NCI-H1436 treated with DMSO at 0.1 percent for 48 hours (cell line): ENCODE measurements at places on chromosomes 6 and 20.

- DNase-seq, result no peak
Observed at GRCh38 chr6:17892097-17892686, 95.2 kb downstream of the KIF13A start.

- no peak for DNase-seq
Observed at GRCh38 chr6:127869772-127870404, 31.0 kb downstream of the THEMIS start.

GRCh38 chr6:166266336-166266735, 41.9 kb downstream of the PRR18 start:
- no peak for DNase-seq

GRCh38 chr6:16548121-16548520, 213.1 kb downstream of the ATXN1 start:
- DNase-seq, result no peak

DNA sequence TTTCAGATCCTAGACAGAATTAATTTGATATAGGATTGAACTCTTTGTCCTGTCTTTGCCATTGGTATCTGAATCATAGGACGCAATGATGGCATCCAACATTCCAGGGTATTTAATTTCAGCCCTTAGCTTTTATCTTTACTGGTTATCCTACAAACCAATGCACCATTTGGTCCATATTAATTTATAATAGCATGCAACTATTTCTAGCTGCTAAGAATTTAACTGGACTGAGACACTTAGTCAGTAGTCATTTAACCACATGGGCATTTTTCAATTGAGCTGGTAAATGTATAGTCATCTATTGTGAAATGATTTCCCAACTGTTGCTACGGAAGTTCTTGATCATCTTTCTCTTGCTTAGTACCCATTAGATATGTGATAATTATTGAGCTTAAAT, 141.1 kb downstream of the CD164 start:
- no peak for DNase-seq
